ENCODE measurements at places on chromosomes 3 and 15.

DNA sequence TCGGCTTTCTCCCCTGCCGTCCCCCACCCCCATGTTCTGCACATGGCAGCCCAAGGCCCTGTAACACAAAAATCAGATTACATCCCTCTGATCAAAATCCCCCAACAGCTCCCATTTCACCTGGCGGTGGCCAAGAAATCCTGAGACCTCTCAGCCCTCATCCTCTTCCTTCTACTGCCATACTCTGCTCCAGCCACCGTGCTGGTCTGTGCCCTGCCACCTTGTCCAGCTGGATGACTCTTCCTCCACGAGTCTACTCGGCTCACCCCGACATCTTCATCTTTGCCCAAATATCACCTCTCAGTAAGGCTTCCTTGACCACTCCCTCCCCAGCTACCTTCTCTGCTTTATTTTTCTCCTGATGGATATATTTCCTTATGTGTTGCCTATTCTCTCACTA is 3.1 kb downstream of the CCDC51 start:
- DNase-seq, result no peak

GRCh38 chr3:156216852-156217251 is 96.5 kb downstream of the KCNAB1 start:
- DNase-seq, result no peak

- no peak for DNase-seq
These were observed 37.8 kb upstream of the GOLGA6B start for GRCh38 chr15:72616491-72617210.

DNA sequence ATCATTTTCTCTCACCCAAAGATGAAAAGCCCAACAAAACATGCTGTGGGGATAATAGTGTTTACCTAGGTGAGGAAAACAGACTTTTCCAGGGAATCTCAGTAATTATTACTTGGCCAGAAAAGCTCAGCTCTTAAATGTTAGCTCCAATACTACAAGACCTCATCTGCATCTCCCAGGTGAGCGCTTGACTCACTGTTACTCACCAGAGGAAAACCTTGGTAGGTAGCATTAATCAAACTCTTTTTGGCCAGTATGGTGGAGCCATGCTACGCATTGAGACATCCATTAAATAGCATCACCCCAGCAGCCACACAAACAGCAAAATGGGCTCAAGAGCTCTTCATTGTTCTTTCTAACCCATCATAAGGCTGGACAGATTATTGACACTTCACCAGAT is 99.0 kb downstream of the TIGIT start:
- DNase-seq, result no peak

- no peak for DNase-seq
These were observed 413.9 kb downstream of the SHQ1 start for GRCh38 chr3:72434296-72434695.

- DNase-seq, result no peak
These were observed 50.4 kb upstream of the MED12L start for GRCh38 chr3:151035072-151035471.

- DNase-seq, result peak; percentile 67
These were observed 38.0 kb upstream of the COPB2 start for GRCh38 chr3:139427283-139428060.

GRCh38 chr3:54045061-54045815 is 77.1 kb upstream of the CACNA2D3 start:
- no peak for DNase-seq

DNA sequence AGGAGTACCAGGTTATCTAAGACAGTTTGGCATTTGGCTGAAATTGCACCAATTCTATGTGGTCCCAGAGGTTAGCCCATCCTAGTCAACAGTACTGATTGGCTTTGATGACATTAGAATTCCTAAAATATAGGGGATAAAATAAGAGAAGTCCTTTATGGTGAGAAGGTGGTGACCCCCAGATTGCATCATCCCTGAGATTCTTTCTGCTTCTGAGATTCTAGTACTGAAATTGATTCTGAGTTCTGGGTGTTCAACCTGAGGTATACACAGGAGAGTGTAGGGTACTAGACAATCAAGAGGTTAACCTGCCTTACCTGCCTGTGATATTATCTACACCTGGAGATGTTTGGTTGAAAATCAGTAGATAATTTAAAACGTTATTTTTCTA is 140.9 kb upstream of the MRPS22 start:
- no peak for DNase-seq

- DNase-seq, result no peak
These were observed 80.0 kb downstream of the CORO2B start for GRCh38 chr15:68658641-68659358.

GRCh38 chr3:15321349-15321748 is 11.0 kb downstream of the SH3BP5 start:
- no peak for DNase-seq

- DNase-seq, result peak; percentile 68
These were observed 145.4 kb upstream of the PROK2 start for GRCh38 chr3:71930056-71930991.

DNA sequence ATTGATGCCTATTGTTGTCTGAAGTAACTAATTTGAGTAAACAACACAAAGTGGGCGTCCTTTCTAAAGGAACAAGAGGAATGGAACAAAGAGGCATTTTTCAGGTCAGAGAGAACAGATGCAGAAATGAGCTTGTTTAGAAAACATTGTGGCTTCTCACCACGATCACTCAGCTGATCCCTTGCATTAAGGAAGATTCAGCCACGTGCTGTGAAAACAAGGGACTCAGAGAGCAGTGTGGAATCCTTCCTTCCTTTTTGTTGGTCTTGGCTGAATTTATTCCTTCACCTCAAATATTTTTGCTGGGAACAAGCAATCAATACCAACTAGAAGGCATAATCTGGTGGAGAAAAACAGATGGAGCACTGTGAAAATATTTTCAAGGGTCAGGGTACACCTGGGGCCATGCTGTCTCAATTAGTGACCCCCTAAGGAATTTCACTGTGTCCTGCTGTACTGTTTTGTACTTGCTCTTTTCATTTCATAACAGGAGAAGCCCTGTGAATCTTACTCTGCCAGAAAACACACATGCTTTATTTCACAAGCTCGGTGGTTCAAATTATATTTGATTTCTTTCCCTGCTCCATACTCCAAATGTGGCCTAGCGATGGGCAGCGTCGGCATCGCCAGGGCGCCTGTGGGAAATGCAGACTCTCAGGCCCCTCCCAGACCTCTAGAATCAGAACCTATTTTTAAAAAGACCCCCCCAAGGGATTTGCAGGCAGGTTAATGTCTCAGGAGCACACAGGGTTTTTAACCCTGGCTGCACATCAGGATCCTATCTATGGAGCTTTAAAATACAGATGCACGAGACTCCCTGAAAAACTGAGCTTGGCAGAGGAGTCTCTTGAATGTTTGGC is 11.6 kb upstream of the SLC6A20 start:
- DNase-seq, result no peak

GRCh38 chr3:31465999-31466398 is 66.7 kb upstream of the STT3B start:
- DNase-seq, result no peak
